Stimulated activated naive CD4-positive, alpha-beta T cell (primary cell): ENCODE measurements at places on chromosomes 6 and 20.
A peak's percentile ranks its signal among the peaks of the same experiment; 100 is the strongest.

GRCh38 chr20:34069341-34070078 is 42.5 kb downstream of the EIF2S2 start:
- DNase-seq: peak; percentile 26

- no peak for DNase-seq
Measured at GRCh38 chr6:5266423-5266822, 5.1 kb downstream of the FARS2 start.

GRCh38 chr6:41040101-41040939 is 1.3 kb upstream of the UNC5CL start:
- DNase-seq: no peak

DNA sequence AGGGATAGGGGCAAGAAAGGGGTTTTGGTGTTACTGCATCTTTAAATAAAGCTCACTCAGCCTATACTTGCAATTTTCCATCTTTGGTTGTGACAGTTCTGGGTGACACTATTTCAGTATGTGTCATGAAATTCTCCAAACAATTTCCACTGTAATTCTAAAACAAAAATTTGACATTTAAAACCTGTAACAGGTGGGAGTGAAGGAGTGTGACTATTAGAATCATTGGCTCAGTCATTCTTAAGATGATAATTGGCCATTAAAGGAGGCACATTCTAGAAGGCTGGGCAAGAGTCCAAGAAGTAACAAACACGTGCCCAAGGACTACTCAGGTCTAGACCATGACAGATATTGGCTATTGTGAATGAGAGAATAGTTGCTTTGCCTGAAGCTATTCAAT is 153.3 kb upstream of the ARG1 start:
- DNase-seq: no peak

GRCh38 chr6:116446399-116446798 is 14.8 kb upstream of the CALHM6 start:
- DNase-seq: no peak

- DNase-seq: no peak
Measured at GRCh38 chr6:150491811-150492172, 107.9 kb upstream of the PLEKHG1 start.

DNA sequence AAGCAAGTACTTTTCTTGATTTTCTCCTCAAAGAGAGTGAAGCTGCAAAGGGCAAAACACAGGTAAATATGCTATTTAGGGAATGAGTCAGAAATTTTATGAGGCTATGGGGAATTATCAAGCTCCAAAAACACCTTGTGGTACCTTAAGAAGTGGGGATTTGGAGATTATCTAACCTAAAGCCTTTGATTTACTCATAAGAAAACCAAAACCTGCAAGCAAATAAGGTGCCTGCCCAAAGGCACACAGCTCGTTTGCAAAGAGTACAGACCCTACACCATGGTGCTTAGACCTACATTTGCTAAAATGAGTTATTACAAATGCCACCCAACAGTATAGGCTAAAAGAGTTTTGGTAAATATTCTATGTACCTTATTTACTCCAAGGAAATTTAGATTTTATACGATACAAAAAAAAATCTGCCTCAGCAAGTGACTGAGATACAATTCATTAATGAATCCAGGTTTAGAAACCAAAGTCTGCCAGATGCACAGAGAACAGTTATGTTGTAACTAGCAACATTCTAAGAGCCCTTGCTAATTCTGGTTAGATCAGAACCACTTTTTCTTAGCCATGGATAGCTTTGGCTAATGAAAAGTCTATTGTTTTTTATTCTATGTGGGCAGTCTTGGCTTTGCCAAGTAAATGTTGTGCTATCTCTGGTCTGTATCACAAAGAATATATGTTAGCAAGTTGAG is 101.5 kb downstream of the KHDC1L start:
- DNase-seq: no peak

DNA sequence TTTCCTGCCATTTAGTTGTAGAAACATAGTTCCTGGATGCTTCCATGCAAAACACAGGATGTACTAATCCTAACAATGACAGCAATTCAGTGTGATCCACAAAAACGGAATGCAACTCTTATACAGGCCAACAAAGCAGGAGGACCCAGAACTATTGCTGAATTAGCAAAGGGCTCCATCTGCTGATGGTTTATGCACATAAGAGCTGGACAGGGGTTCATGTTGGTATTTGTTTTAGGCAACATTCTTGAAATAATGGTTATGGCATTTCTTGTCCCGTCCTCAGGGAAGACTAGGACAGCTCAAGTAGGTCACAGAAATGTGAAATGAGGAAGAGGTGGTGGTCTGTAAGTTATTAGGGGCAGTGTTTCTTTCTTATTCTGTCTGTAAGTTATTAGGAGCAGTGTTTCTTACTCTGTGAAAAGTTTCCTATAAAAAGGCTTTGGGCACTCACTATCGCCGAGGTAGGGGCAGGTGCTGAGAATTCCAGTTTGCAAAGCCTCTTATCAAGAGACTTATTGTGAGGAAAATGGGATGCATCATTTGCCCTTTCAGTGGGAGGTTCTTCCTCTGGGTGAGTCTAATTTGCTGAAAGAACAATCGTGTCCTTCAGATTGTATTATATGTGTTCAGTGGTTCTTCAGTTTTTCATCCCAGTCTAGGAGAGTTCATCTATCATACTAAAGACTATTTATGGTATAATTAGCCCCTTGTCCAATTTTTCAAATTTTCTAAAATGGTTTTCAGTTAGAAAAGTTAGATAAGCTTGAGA is 171.1 kb downstream of the MCHR2 start:
- DNase-seq: peak; percentile 14

DNA sequence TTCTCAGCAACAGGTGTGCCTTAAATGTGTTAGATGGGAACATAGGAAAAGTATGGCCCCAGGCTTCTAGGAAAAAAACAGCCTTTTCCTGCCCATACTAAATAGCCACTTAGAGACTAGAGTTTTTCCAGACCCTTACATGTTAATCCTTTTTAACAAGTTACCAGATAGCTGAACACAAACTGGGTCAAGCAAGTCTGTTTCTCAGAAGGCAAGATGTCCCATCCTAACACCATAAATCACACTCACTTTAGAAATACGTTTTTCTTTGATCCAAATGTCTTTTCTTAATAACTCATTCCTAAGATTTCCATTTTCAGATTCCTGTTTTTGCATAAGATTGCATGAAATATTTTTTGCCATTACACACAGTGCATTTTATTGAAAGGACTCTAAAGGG is 241.3 kb downstream of the KCNQ5 start:
- DNase-seq: no peak

DNA sequence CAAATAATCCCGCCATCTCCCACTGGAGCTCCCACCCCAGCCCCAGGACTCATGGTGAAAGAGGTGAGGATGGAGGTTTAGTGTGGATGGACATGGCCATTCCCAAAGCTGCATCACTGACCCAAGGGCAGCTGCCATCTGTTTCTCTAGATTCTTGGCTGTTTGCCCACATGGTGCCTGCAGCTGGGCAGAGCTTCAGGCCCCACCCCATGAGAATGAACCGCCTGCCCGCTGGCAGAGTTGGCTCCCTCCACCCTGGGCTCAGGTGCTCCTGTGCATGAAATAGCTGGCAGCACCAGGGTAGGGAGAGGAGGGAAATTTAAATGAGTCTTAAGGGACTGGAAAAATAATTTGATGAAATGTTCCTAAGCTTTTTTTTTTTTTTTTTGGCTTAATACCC is 17.4 kb downstream of the SCML4 start:
- DNase-seq: no peak

DNA sequence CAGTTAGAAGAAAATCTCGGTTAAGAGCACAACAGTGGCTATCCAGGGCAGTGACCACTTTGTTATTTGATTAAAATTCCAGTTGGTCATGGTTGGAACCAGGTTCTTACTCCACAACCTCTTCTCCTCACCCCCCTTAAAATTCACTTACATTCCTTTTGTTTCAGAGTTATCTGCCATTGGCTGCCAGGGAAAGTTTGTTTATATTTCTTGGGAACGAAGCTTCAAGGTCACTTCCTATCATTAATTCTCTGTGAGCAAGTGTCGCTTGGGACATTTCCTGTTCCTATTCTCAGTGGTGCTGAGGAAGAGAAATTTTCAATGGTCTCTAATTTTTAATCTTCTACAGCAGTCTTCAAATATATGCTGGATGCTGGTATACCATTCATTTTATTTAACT is 121.1 kb upstream of the COL21A1 start:
- DNase-seq: no peak

DNA sequence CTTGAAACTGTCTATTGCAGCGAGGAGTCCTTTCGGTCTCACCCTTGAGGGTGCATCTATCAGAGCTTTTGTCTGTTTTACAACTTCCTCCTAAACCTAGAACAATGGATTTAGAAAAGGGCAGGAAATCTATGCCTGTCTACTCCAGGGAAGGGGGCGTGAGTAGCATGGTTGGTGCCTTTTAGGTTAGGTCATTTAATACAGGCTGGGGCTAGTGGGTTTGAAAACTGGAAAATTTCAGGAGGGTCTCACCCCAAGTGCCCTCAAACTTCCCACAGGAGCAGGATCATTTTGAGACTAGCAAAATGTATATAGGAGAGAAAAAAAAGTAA is 33.5 kb upstream of the BMP6 start:
- DNase-seq: no peak

GRCh38 chr20:22686097-22686496 is 101.7 kb upstream of the FOXA2 start:
- no peak for DNase-seq

- no peak for DNase-seq
Measured at GRCh38 chr6:146946559-146946958, 257.7 kb upstream of the STXBP5 start.

- DNase-seq: no peak
Measured at GRCh38 chr6:72832271-72832670, 210.4 kb downstream of the KCNQ5 start.

DNA sequence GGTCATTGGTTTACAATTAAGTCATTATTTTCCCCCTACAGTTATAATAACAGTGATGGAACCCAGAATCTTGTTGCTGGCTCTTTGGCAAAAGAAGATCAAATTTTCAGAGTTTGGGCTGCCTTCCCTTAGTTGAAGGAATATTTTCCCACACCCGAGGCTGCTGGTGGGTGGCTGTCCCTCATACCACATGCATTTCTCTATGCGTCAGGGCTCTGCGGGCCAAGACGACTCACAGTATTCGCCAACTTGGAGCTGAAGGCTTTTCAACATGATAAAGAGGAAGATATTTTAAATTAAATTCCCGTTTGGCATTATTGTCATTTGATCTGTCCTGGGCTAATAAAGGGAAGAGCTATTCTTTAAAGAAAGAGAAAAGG is 102.2 kb upstream of the SASH1 start:
- no peak for DNase-seq

- DNase-seq: no peak
Measured at GRCh38 chr6:47059216-47059885, 17.2 kb upstream of the ADGRF1 start.

DNA sequence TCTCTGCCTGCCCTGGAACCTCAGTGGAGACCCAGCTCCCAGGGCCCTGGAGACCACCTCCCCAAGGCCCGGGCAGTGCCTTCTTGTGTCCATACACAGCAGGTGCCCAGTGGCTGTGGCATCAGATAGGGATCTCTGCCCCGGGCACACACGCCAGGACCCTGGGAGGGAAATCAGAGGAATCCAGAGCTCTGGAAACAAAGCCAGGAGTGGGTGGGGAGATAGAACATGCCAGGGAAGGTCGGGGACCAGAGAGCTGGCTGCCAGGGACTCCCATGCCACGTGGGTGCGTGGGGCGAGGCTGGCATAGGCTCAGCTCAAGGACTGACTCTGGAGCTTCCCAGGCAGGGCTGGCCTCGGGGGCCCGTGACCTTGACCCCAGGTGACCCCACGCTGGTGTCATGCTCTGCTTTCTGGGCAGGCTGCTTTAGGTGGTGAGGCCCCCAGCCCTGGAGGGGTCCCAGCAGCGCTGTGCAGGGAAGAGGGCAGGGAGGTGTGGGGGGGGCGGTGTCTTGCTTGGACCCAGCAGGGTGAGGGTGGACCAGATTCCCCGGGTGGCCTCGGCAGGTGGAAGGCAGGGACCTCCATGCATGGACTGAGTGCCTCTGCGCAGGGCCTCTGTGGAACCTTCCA is 17.6 kb upstream of the GATA5 start:
- no peak for DNase-seq

DNA sequence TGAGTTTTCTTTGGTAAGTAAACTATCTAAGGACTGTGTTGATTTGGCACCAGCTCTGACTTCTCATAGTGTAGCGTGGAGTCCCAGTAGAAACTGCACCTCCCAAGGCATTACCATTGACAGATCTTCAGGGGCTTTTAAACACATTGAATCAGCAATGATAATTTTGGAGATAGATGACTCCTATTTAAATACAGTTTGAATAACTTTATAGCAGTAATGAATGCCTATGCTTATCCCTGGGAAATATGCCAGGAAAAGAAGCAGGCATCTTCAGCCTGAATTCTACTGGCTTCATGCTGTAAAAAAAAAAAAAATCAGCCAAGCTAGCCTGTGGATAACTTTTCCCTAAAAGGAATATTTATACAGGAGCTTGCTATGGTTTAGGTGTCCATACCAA is 895.9 kb downstream of the EYS start:
- no peak for DNase-seq

- no peak for DNase-seq
Measured at GRCh38 chr6:37351027-37351426, 2.8 kb upstream of the RNF8 start.

DNA sequence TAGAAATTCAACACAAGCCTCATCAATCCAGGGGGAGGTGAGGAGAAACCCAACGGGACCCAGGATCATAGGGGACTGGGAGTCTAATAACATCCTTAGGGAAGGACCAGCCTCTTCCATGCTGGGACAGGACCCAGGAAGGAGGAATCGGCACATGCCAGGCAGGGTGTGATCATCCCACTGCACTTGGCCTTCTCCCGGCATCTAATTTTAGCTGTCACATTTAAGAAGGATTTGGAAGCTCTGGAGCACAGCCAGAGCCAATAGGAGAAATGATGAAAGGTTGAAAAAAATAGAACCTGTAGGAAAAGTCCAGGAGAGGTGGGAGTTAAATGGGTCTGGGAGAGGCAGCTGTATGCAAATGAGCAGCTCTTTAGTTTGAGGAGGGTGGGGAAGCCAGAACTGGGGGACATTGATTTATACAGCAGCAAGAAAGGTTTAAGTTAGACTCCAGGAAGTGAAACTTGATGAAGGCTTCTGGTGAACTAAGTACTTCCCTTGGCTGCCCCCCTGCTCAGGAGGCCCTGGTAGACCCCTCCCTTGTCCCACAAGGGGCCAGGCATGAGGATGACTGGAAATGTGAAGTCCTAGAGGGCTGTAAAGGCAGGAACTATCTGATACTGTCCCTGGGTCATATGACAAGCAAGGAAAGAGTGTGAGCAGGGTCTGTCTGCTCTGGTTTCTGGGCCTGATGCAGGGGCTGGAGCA is 260.3 kb downstream of the LRFN2 start:
- DNase-seq: no peak
